ENCODE measurements at places on chromosomes 3 and 15.

DNA sequence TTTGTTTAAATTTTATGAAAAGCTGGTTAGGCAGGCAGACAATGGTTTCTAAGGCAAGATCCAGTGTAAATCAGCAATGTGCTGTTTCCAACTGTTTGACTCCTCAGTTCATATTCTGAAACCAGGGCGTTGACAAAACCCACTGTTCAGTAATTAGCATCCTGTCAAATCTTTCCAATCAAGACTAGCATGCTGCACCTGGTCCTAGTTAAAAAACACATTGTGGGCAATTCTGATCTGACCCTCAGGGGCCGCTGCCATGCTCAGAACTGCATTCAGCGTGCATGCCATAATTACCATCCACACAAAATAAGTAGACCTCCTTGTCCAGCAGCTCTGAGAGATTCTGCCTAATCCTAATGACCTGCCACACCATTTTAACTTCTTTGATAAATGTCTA, 20.9 kb upstream of the RBP1 start:
- DNase-seq, result no peak

- no peak for DNase-seq
Observed at GRCh38 chr15:63597038-63597790, at the start of gene FBXL22. Gene FBXL22, plus strand, starts transcription at chr15:63597387. Its CDS starts 6 bp downstream, at chr15:63597393.

- DNase-seq, result no peak
Observed at GRCh38 chr3:25589104-25589782, 75.5 kb downstream of the TOP2B start.

- no peak for DNase-seq
Observed at GRCh38 chr3:156389449-156389950, 165.4 kb downstream of the SSR3 start.

GRCh38 chr3:172461530-172462138, 13.4 kb upstream of the GHSR start:
- peak; percentile 50 for DNase-seq

- DNase-seq, result no peak
Observed at GRCh38 chr3:49799761-49800160, at the start of gene CDHR4. Gene CDHR4, minus strand, starts transcription at chr3:49799873. Its CDS starts 61 bp downstream, at chr3:49799812.

DNA sequence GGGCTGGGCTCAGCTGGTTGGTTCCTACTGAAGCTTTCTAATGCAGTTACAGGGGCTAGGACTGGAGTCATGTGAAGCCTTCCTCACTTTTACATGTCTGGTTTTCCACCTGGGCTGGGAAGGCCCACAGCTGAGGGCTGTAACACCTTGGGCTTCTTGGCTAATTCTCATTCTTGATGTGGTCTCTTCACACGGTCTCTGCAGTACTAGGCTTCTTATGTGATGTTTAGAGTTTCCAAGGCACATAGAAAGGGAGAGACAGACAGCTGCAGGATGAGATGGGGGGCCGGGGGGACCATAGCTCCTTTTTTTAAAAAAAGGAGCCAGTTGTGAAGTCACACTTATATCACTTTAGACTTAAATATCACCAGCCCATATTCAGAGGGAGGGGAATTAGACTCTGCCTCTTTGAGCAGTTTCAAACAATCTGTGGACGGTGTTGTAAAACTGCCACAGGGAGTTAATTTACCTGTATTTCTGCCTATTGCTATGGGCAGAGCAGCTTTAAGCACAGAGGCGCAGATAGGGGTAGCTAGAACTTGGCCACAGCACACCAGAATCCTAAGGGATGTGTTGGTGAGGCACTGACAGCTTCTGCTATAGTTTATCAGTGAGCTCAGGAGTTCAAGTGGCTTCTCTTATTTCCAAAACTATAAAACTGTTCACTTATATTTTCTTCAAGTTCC, 46.7 kb downstream of the NKIRAS1 start:
- no peak for DNase-seq

- DNase-seq, result no peak
Observed at GRCh38 chr3:39413691-39414420, 7.3 kb downstream of the RPSA start.

GRCh38 chr15:71448688-71449114, 333.4 kb downstream of the THSD4 start:
- peak; percentile 2 for DNase-seq

GRCh38 chr3:105773291-105773690, 95.5 kb downstream of the CBLB start:
- no peak for DNase-seq

GRCh38 chr15:88989578-88989977, 76.4 kb upstream of the MFGE8 start:
- no peak for DNase-seq

- no peak for DNase-seq
Observed at GRCh38 chr3:155179437-155179827, 99.3 kb downstream of the MME start.

GRCh38 chr3:186828340-186828739, 14.2 kb upstream of the ADIPOQ start:
- DNase-seq, result no peak

DNA sequence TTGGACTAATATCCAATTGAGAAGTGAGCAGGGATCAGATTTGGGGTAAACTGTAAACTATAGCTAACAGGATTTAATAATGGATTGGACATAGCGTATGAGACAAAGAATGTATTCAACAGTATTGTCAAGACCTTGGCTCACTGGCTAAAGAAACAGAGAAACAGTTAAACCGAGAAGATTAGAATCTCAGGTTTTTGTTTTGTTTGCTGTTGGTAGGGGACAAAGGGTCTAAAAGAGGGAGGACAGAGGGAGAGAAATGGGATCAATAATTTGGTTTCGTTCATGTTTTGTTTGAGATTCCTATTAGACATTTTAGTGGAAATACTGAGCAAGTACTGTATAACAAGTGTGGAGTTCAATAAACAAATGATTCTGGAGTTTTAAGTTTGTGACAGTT, 28.6 kb downstream of the CLDN1 start:
- DNase-seq, result no peak

DNA sequence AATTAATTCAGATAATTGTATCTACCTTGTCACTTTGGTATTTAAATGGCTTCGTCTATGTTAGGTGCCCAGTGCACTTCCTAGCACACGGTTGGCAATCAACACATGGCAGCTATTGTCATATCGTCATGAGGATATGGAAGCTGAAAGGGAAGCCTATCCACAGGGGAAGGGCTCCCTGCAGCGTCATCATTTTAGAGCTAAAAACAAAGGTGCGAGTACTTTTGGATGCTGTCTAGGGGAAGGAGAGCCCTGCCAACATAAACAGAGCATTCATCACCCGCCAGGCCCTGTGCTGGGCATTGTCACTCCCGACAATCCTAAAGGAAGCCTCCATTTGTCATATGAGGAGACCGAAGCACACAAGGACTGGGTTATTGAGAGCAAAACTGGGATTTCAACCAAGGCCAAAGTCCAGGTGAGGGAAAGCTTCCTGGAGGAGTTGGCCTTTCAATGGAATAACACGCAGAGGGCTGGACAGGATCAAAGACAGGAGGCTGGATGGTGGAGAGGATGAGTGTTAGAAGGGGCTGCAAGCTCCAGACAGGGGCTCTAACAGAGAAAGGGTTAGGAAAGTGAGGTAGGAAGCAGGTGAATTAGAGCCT, 8.0 kb upstream of the PARL start:
- no peak for DNase-seq

All from CD4-positive, alpha-beta T cell treated with Interleukin-15 for 4 hours (primary cell).